ENCODE measurements at places on chromosomes 1 and 21. TPM values are rescaled to one million over a fixed set of nuclear protein-coding genes. Genes with fewer than 3 reads are reported as not detected.

AADACL4 gene
- total RNA-seq, result not detected

MMP23B gene
- total RNA-seq, result 1.5 TPM

LRIF1 gene
- total RNA-seq, result 25.8 TPM

UQCRHL gene
- total RNA-seq, result 6.5 TPM

GMEB1 gene
- 5.6 TPM for total RNA-seq

GJB3 gene
- 9.5 TPM for total RNA-seq

FAM177B gene
- total RNA-seq, result not detected

FMO3 gene
- not detected for total RNA-seq

RORC gene
- total RNA-seq, result not detected

FAM72B gene
- 3.9 TPM for total RNA-seq

SPRR2G gene
- total RNA-seq, result not detected

HSD17B7 gene
- total RNA-seq, result 8.8 TPM

HIVEP3 gene
- total RNA-seq, result 2.0 TPM

LIPI gene
- total RNA-seq, result not detected

NPHS2 gene
- total RNA-seq, result not detected

AXDND1 gene
- total RNA-seq, result 0.55 TPM

WDR64 gene
- total RNA-seq, result not detected

PODN gene
- total RNA-seq, result not detected

All from A549 treated with ZK216348 at 1 μM for 4 hours (cell line).